Body of pancreas (tissue), 4 donors: ENCODE measurements at places on chromosomes 1 and 21.

- no peak for DNase-seq
These were observed 21.5 kb downstream of the SPATA6 start for GRCh38 chr1:48450505-48450904.

DNA sequence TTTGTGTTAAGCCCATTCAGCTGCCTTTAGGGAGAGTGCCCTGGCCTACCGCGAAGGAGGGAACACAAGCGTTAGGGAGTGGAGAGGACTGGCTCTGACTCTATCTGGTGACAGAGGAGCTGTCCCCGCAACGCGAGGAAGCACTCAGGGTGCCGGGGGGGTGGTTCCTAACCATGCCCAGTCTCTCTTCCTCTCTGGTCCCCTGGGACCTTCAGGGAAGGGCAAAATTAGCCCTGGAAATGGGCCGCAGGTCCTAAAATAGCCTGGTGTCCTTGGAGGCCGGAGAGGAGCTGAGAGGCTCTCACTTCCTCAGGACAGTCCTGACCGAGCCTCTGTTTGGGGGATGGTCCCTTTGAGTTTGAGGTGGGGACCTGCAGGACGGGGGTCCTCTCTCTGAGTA, 5.8 kb downstream of the SLC45A1 start:
- no peak for DNase-seq

- peak; percentile 7 for DNase-seq
These were observed 117.0 kb downstream of the UBE2U start for GRCh38 chr1:64320470-64320869.

- no peak for DNase-seq
These were observed 108.8 kb upstream of the IRF2BP2 start for GRCh38 chr1:234718496-234719453.

- DNase-seq, result no peak
These were observed 354.9 kb upstream of the PLXNA2 start for GRCh38 chr1:208599063-208599462.

DNA sequence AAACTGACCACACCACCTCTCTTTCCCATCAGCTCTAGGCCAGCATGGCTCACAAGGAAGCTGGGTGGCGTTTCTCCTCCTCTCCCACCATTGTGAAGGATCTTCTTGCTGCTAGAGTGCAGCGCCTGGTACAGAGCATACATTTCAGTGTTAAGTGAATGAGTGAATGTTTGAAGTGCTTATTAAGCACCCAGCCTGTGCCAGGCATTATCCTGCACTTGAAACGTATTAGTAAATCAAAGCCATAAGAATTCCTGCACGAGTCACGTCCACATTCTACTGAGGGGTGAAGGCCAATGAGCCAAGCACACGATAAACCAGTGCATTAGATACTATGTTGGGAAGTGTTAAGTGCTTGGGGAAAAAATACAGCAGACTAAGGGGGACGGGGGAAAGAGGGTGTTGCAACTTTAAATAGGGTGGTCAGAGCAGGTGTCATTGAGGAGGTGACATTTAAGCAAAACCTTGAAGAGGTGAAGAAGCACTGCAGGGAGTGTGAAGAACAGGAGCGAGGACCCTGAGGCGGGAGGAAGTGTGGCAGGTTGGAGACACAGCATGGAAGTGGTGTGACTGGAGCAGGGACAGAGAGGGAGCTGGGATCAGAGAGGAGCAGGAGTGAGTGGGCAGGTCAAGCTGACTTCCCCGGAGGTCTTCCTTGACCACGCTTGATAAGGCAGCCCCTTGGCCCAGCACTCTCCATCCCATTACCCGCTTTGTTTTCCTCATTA, 48.5 kb upstream of the LRRN2 start:
- no peak for DNase-seq

GRCh38 chr1:103156966-103157365, 48.6 kb upstream of the COL11A1 start:
- DNase-seq, result no peak

GRCh38 chr1:222919478-222919865, 104.6 kb downstream of the DISP1 start:
- DNase-seq, result no peak

DNA sequence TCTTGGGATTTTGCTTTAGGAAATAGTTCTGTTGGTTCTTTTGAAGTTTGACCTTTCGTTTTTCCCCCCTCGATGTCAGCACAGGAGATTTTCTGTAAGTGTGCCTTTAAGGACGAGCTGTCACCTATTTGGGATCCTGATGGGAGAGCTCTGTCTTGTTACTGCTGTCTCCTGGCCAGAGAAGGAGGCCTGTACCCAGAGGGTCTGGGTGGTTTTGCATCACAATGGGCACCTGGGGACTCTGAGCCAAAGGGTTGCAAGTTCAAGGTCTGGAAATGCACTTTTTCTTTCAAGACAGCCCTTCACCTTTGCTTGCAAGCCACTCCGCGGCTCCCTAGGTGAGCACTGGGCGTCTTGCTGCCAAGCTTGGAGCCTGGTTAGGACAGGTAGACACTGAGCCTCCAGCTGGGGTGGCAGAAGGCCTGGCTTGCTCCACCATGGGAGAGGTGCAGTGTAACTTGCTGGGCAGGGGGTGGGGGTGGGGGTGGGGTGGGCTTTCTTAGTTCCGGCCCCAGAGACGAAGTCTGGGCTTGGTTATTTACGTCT, 2.9 kb downstream of the AJAP1 start:
- DNase-seq, result no peak

- DNase-seq, result no peak
These were observed 376.9 kb downstream of the HHIPL2 start for GRCh38 chr1:222171005-222171404.

GRCh38 chr1:55059302-55060132, 20.2 kb downstream of the PCSK9 start:
- no peak for DNase-seq

- DNase-seq, result peak; percentile 58
These were observed 22.7 kb downstream of the NCF2 start for GRCh38 chr1:183567584-183567983.

GRCh38 chr1:85344256-85344694, 67.8 kb upstream of the BCL10 start:
- peak; percentile 56 for DNase-seq

- no peak for DNase-seq
These were observed 89.8 kb downstream of the OLFML2B start for GRCh38 chr1:161933592-161934588.

DNA sequence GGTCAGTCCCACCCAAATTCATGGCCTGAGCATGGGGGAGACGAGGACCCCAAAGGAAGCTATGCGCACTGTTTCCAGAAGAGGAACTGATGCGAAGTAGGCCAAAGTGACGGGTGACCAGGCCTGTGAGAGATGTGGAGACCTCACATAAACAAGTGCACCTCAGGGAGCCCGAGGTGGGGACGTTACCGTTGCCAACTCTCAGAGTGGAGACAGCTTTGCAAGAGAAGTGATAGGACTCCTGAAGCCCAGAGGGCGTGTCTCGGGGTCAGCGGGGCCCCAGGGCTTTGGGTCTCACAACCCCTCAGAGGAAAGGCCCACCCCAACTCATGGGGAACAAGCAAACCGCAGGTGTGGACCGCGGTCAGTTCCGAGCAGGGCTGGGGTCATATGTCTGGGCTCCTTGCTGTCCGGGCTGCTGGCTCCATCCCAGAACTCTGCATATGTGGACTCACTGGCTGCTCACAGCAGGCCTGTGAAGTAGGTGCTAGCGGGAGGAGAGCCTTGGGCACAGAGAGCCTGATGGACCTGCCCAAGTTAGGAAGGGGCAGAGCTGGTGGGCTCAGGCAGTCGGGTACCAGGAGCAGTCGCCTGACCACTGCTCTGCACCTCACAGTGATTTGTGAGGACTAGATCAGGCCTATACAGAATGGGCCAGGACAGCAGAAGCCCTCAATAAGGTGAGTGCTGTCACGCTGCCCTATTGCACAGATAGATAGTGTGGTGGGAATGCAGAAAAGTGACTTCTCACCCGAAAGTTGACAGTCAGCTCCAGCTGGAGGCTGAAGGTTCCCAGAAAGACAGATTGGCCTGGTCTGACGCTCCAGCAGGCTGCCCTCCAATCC, 26.2 kb downstream of the STUM start:
- no peak for DNase-seq

- no peak for DNase-seq
These were observed 21.4 kb downstream of the NEK2 start for GRCh38 chr1:211653959-211654496.

- peak; percentile 62 for DNase-seq
These were observed 17.1 kb downstream of the ABCG1 start for GRCh38 chr21:42236014-42236413.

DNA sequence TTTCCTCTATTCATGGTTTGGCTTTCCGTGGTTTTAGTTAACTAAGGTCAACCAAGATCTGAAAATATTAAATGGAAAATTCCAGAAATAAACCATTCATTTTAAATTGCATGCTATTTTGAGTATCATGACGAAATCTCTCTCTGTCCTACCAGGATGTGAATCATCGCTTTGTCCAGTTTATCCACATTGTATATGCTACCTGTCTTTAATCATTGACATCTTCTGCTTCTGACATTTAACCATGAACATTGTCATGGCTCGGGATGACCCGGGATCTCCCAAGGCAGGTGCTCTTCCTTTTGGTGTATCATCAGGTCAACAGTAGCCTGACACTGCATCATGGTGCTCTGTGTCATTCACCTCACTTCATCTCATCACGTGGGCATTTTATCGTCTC, 125.5 kb upstream of the HNRNPU start:
- DNase-seq, result no peak

- no peak for DNase-seq
These were observed 64.9 kb downstream of the SLC45A1 start for GRCh38 chr1:8382608-8383505.

DNA sequence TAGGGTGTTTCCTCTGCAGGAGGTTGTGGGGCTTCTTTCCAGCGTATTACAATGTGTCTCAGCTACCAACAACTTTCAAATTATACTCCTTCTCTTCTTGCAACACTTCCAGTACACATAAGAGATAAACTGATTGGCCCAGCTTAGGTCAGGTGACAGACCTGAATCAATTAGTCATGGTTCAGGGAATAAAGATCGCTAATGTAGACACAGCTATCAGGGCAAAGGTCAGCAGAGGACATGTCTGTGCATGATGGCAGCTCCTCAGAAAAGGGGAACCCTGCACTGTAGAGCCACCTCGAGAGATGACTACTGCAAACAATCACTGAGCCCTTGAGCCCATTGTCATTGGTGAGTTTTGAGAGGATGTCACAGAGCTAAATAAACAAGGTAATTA, 36.8 kb upstream of the PKN2 start:
- no peak for DNase-seq

GRCh38 chr1:243496187-243496646, 240.4 kb downstream of the SDCCAG8 start:
- no peak for DNase-seq

GRCh38 chr1:96472471-96472870, 249.1 kb upstream of the PTBP2 start:
- no peak for DNase-seq

- DNase-seq, result no peak
These were observed 41.3 kb downstream of the NRDC start for GRCh38 chr1:51837243-51837642.

DNA sequence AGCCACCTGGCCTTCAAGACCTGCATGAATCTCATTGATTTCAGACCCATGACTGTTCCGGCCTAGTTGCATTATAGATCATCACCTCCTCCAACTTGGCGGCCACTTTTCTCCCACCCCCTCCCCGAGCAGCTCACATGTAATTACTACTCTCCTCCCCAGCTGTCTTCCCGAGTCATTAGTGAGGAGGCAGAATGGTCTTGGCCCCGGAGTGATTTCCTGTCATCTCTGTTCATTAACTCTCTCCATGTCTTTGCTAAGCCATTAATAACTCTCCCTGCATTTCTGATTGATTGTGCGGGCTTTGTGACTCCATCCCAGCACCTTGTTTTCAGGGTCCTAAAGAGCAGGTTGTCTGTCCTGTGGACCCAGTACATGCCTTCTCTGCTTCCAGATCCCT, 75.6 kb upstream of the CNTN2 start:
- DNase-seq, result no peak

DNA sequence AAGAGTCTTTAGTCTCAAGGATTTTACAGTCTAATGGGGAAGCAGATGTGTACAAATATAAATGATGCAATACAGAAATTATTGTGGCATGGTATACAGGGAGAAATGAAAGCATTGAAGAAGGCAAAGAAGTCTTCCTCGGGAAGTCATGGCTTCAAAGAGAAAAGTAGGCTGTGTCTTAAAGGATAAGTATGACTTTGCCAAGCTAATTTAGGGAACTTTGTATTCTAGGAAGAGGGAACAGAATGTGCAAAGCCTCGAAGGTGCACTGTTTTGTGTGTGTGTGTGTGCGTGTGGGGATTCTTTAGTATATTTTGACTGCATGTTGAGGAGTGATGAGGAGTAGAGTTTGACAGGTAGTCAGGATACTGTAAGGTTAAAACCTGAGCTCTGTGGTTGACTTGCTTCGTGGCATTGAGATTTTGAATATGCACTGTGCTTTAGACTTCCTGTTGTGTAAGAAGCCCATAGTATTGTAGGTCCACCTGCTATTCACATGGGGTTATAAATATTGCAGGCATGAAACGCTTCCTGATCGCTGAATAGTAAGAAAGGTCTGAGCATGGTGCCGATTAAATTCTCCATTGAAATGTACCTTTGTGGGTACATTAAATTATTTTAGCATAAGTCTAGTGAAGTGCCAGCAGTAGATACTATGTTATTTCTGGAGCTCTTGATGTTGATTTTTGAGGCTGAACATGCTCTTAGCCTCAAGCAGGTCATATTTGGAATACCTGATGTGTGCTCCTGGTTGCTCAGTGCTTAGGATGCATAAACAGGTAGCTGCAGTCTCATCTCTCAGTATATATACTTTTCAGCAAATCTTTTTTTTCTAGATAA, 8.0 kb downstream of the SMAP2 start:
- DNase-seq, result no peak

- DNase-seq, result peak; percentile 19
These were observed 300 bp downstream of the USP24 start for GRCh38 chr1:55214934-55215193.

DNA sequence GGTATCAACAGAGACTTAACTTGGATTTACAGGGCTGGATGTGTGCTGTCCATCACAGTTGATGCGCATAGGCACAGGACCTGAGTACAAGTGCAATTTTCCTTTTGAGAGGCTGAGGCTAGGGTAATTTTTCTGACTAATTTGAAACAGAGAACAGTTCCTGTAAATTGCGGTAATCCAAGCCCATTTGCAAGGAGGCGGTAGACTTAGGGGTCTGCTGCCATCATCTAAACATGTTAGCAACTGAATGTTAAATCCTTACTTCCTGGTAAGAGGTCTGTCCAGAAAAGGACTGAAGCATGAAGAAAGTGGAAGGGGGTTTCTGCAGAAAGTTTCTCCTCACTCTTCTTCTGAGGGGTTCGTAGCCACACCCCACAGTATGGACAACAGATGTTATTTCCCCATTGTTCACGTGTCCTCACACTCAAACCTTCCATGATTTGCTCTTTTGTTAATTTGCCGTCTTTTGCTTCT, 23.7 kb upstream of the C1orf198 start:
- DNase-seq, result no peak

GRCh38 chr1:220955116-220955515, 75.9 kb downstream of the HLX start:
- no peak for DNase-seq
